ENCODE measurements at places on chromosomes 16 and 17. TPM values are rescaled to one million over a fixed set of nuclear protein-coding genes. Genes with fewer than 3 reads are reported as not detected.

BAIAP3 gene
- polyA plus RNA-seq, result 67.1 TPM

CD300C gene
- polyA plus RNA-seq, result 0.72 TPM

MYH8 gene
- not detected for polyA plus RNA-seq

ATP1B2 gene
- 0.12 TPM for polyA plus RNA-seq

CENPT gene
- 165 TPM for polyA plus RNA-seq

SERPINF2 gene
- 0.61 TPM for polyA plus RNA-seq

VAT1 gene
- polyA plus RNA-seq, result 16.7 TPM

HBA2 gene
- polyA plus RNA-seq, result 7.9 TPM

METTL23 gene
- polyA plus RNA-seq, result 68.1 TPM

MPP3 gene
- not detected for polyA plus RNA-seq

TBX6 gene
- polyA plus RNA-seq, result 1.4 TPM

NPIPA7 gene
- 26.8 TPM for polyA plus RNA-seq

SENP3 gene
- 57.1 TPM for polyA plus RNA-seq

SOX8 gene
- 0.03 TPM for polyA plus RNA-seq

UMOD gene
- polyA plus RNA-seq, result not detected

APOH gene
- polyA plus RNA-seq, result not detected

GRCh38 chr16:5619304-5619703 lies 521.7 kb upstream of the EEF2KMT start:
- no peak for DNase-seq

DNA sequence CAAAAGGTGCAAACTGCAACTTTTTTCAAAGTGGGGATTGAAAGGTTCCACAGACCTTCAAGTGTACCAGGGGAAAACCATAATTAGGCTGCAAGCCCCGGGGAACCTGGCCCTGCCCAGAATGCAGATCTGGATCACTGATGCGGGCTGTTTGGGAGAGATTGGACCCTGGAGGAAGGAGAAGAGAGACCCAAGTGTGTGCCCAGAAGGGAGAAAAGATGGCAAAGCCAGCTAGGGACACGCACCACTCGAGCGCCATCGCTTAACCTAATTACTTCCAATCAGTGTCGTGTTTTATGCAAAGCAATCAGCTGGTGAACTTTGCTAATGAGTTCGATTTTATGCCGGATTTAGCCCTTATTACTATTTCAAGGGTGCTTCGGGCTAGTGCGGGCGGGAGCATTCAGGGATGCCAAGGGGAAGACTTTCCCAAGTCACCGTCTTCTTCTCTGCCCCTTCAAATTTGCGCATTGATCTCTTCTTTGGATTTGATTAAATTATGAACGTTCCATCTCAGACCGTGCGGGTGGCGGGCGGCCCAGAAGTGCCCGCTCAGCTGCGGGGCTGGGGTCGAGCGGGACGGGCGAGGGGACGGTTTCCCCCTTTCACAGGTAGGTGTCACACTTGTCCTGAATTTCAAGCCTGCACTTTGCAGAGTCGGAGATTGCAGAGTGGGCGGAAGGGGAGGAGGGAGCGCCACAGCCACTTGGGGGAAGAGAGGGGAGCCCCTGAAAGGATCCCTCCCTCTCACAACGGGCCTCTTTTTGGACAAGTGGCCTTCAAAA lies 4.0 kb downstream of the IRX5 start:
- peak; percentile 31 for DNase-seq

DNA sequence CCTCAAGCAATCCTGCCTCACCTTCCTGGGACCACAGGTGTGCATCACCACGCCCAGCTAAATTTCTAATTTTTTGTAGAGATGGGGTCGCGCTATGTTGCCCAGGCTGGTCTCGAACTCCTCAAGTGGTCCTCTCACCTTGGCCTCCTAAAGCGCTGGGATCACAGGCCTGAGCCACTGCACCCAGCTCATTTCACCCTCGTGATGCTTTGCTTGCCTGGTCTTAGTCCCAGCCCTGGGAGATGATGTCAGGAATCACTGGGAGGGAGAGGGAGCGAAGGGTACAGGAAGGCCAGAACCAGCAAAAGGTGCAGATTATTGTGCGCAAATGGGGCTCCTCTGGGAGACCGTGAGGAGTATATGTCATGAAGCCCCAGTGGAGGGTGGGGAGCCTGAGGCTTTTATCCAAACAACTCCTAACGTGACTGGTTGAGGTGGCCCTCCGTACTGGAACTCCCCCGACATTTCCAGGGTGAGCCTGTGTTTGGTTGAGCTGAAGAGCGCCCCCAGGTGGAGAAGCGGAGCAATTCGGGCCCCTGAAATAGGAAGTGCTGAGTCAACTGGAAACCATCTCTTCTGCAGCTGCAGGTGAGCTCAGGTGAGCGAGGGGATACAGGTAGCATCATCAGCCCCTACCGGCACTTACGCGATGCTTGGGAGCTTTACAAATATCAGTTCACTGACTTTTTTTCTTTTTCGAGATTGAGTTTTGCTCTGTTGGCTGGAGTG lies 41.2 kb upstream of the HAPSTR1 start:
- peak; percentile 36 for DNase-seq

GRCh38 chr16:29696881-29697331 lies 17.9 kb downstream of the QPRT start:
- DNase-seq, result no peak

- DNase-seq, result peak; percentile 49
These were observed 18.4 kb upstream of the EXOC7 start for GRCh38 chr17:76121932-76122430.

- peak; percentile 40 for DNase-seq
These were observed 146.6 kb downstream of the USP22 start for GRCh38 chr17:20896153-20896649.

- peak; percentile 59 for DNase-seq
These were observed 37.3 kb downstream of the PIEZO1 start for GRCh38 chr16:88747588-88748301.

DNA sequence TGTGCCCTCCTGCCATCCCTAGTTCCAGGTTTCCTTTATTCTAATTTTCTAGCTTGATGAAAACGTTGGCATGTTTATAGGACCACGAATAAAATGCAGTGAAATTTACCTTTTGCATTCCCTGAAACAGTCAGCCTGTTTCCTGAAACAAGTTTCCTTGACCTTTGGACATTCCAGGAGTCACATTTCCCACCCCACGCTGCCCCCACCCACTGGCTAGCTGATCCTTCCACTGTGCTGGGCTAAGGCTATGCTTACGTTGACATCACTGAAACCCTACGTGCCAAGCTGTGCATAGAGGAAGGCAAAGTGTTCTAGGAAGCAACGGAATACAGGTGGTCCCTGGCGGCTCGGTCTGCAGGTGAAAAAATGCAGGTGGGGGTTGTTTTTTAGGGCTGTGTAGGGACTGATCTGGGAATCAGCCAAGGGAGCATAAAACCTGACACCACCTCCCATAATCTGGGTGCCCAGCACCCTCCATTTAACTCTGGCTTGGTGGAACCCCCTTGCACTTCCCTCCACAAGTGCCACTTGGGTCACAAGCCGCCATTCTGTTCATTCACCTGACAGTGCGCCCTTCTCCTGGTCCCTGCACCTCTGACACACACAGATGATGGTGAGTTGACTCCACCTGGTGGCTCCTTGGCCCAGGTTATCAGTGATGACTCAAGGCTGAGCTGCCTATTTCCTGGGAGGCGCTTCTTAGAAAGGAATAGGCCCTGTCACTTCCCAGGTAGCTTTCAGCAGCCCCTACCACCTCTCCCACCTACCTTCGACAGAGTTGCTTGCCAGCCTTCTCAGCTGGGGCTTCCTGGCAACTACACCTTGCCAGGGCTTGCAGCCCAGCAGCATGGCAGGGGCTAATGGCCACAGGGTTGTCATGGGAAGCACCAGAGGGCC lies 83.7 kb downstream of the N4BP1 start:
- DNase-seq, result peak; percentile 61

GRCh38 chr17:79533116-79533515 lies 77.7 kb downstream of the RBFOX3 start:
- no peak for DNase-seq

DNA sequence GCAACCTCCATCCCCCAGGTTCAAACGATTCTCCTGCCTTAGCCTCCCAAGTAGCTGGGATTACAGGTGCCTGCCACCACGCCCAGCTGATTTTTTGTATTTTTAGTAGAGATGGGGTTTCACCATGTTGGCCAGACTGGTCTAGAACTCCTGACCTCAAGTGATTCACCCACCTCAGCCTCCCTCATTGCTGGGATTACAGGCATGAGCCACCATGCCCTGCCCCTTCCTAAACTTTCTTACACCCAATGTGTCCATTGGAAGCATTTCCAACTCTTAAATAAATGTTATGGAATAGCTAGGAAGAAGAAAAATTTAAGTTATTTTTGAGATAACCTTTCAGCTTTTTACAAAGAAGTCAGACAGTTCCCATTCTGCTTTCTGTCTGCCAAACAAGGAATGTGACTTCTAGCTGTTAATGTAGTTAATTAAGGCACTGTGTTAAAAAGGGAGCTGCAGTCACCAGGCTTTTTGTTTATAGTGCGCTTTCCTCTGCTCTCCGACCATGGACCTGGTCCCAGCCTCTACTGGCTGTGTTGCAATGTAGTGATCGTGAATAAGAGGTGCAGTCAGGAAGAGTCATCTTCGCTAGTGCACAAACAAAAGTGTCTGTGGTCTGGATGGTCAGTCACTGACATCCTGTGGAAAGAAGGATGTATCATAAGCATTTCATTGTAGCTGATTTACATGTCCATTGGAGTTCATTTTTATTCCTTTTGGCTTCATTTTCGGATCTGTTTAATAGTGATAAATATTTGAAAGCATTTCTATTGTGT lies 39.7 kb downstream of the USP10 start:
- DNase-seq, result no peak

- no peak for DNase-seq
These were observed 19.3 kb downstream of the SHMT1 start for GRCh38 chr17:18344021-18344420.

- no peak for DNase-seq
These were observed 7.6 kb downstream of the SYT17 start for GRCh38 chr16:19175492-19176262.

- no peak for DNase-seq
These were observed 1.0 kb downstream of the MAP2K4 start for GRCh38 chr17:12021623-12022140.

- no peak for DNase-seq
These were observed 669 bp upstream of the DCTPP1 start for GRCh38 chr16:30430428-30430970.

DNA sequence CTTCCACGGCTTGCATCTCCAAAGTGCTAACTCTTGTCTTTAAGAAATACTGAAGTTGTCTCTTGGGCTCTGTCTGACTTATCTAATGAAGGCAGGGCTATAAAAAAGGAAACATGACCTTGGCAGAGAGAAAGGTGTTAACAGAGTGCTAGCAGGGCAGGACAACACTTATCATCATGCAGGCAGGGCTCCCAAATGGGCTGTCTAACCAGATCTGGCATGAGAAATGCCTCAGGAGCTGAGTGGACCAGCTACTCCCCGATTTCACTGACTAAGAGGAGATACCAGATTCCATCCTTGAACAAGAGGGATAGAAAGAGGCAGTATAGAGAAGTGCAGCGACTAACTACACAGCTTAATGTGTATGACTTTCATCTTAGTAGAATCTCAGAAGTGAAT lies 32.6 kb downstream of the PMP22 start:
- DNase-seq, result no peak

- DNase-seq, result no peak
These were observed 7.1 kb downstream of the TMEM97 start for GRCh38 chr17:28326114-28326513.

GRCh38 chr17:57924677-57925076 lies 30.5 kb downstream of the CUEDC1 start:
- no peak for DNase-seq

DNA sequence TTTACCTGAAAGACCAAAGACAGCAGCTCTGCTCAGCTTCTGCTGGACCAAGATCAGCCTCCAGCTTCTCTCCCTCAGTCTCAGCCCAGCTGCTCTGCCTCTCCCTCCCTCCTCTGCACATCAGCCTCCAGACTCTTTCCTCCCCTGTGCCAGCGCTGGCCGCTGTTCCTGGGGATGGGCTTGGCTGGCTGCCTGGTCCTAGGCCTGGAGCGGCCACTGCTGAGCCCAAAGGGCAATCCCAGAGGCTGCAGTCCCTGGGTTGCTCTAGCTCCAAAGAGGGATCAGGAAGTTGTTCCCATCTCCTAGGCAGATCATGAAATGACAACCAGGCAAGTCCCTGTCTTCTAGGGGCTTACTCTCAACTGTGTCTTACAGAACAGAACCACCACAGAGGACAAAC lies 31.3 kb downstream of the DCUN1D3 start:
- DNase-seq, result no peak

GRCh38 chr16:88560714-88561484 lies 9.3 kb upstream of the ZC3H18 start:
- no peak for DNase-seq

GRCh38 chr16:69397821-69398521 lies 12.2 kb upstream of the TERF2 start:
- no peak for DNase-seq

DNA sequence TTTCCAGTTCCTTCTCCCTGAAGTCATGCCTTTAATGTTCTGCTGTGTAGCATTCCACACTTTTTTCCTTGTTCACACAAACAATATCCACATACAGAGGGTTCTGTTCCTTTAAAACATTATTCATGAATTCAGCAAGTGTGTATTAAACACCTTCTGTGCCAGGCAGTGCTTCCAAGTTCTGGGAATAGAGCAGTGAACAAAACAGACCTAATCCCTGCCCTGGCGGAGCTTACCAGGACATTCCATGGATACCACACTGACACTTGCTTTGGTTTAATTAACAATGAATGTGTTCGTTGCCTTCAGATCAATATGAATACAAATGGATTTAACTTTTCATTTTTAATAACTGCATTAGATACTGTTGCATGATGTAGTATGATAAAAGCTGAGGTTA lies 57.9 kb upstream of the CLEC19A start:
- DNase-seq, result no peak

- no peak for DNase-seq
These were observed 8.8 kb downstream of the MYCBPAP start for GRCh38 chr17:50517011-50517410.

GRCh38 chr16:54986409-54986808 lies 55.7 kb downstream of the IRX5 start:
- DNase-seq, result no peak

DNA sequence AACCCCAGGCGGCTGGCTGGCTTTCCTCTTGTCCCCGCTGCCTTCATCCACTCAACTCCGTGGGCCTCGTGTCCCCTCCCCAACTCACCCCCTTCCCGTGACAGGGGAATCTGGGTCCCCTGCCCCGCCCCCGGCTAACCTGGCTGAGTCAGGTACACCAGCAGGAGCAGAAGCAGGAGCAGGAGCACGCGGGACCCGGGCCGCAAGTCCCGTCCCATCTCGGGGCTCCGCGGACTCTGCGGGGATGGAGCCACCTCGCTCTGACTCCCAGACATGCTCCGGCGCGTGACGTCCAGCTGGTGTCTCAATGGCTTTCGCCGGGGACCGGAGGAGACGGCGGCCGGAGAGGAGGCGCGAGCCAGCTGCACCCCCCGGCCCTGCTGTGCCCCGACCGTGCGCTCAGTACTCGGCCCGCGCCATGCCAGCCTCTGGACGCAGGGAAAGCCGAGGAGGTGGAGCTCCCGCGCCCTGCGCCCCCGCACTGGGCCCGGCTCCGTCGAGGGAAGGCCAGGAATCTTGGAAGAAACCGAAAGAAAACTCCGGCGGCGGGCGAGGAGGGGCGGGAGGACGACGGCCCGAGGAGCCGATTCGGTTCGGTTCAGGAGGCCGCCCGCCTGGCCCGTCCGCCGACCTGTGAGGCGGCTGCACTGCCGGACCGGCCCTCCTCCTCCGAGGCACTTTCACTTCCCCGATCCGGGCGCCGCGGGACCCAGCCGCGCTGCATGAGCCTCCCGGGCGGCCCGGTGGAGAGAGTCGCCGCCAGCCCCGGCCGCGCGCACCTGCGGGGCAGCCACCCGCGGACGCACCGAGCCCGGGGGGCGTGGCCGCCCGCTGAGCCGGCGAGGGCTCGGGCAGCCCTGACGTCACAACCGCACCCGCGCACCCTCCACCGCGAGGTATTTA lies at the start of the genes CXCL16 and ZMYND15:
CXCL16 (minus strand) TSS at position 807 of the 903 bp plus-strand sequence; CDS start at position 218, 589 bp downstream.
ZMYND15 (plus strand) TSS at position 712 of the 903 bp plus-strand sequence. CDS start 716 bp downstream, outside the sequence.
- peak; percentile 88 for DNase-seq

GRCh38 chr17:5888811-5889210 lies 181.4 kb upstream of the WSCD1 start:
- no peak for DNase-seq
